Stimulated activated CD4-positive, alpha-beta T cell treated with anti-CD3 and anti-CD28 coated beads, Interleukin-15, amount 100 ng/mL, for 24 hours (primary cell): ENCODE measurements at places on chromosomes 5 and 9.

- DNase-seq, result no peak
These were observed 273.4 kb downstream of the KCNN2 start for GRCh38 chr5:114634967-114635901.

- no peak for DNase-seq
These were observed 616.3 kb downstream of the SLCO4C1 start for GRCh38 chr5:101679816-101680215.

DNA sequence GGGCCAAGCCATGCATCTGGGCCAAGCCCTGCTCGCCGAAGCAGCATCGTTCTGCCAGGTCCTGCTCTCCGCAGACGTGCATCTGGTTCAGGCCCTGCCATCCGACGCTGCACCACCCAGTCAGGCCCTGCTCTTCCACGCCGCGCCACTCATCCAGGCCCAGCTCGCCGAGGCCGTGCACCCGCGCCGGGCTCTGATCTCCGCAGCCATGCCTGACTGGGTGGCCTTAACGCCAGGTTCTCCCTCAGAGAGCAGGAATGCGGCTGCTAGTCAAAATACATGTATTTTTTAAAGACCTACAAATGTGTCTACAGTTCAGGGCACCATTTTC, 891.1 kb upstream of the CTNND2 start:
- no peak for DNase-seq

GRCh38 chr5:109580225-109580624, 109.5 kb upstream of the MAN2A1 start:
- DNase-seq, result no peak

DNA sequence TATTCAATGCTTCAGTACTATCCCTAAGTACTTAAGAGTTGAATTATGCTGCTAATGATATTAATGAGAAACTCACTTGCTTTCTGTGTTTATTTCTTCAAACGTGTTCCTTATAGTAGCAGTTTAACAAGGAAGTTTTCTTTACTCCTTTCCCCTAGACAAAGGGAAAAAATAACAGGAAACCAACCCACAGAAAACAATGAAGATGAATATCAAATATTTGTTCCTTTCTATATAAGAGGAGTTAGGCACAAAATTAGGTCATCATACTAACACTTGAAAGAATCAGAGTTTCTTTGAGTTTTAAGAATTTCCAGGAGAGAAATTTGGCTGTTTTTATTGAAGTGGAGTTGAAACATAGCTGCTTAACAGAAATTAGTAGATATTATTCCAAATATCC, 15.4 kb upstream of the OCLN start:
- DNase-seq, result no peak

- no peak for DNase-seq
These were observed 6.2 kb downstream of the RNF183 start for GRCh38 chr9:113296796-113297558.

GRCh38 chr5:72020161-72020983, 86.9 kb upstream of the MAP1B start:
- no peak for DNase-seq

GRCh38 chr9:68969538-68969937, 44.4 kb downstream of the PRKACG start:
- DNase-seq, result no peak

DNA sequence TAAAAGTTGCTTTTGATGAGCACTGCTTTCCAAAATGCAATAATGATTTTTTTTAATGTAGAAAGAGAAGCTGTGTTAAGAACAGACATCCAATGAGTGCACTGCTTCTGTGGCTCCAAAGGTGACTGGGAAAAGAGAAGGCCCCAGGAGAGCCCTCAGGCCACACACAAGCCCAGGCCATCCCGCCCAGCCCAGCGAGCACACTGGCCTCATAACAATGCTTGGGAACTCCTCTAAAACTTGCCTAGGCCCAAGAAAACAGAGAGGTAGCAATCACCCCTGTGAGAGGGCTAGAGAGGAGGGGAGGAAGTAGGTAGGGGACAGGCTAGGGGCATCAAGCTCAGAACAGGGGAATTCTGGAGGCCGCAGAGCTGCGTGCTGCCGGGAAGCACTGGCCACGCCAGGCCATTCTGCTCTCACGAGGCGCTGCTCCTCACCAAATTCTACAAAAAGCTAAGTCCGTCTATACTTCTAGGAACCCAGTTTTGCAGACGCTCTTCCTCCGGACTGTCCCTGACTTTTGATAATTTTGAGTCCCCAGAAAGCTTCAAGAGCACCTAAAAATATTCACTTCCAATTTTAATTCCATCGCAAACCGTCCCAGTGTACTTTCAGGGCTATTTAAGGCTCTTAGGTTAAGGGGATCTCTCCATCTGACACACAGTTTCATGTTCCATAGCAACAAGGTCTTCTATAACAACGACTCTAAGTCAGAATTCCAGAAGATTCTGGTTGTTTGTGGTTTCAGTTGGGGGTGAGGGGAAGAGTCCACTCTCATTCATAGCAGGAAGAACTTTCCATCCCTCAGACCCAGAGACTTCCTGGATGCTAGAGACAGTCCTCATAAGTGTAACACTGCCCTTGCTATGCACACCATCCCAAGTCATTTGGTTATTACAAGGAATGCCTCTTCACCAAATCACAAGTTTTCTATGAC, 51.0 kb downstream of the HABP4 start:
- DNase-seq, result no peak

DNA sequence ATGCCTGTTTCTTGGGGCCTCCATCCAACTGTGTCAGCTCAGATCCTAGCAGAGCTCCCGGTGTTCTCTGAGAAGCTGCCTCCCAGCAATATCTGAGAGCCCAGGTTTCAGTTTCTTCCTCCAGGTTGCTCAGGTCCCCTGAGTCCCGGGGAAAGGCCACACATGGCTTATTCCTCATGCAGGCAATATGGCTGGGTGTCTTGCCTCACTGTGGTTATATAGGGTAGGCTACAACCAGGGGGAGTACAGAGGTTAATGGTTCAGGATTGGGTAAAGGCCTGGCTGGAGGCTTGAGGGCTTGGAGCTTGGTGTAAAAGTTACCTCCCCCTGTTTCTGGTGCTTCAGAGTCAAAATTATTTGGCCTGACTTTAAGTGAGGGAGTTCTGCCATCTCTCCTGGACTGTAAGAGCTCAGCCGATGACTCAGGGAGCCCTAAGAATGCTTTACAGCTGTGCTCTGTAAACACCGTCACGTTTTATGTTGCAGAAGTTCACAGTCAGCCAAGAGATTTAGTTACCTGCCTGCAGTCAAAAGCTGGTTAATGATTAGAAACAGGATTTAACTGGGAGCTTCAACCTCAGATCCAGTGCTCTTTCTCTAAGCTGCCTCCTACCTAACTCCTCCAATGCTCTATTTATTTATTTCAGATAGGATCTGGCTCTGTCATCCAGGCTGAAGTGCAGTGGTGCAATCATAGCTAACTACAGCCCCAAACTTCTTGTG, 24.3 kb upstream of the UBAP2 start:
- no peak for DNase-seq

GRCh38 chr5:66669086-66669861, 73.1 kb downstream of the MAST4 start:
- no peak for DNase-seq
